ENCODE measurements at places on chromosomes 6 and 20. TPM values are rescaled to one million over a fixed set of nuclear protein-coding genes. Genes with fewer than 3 reads are reported as not detected.

DNA sequence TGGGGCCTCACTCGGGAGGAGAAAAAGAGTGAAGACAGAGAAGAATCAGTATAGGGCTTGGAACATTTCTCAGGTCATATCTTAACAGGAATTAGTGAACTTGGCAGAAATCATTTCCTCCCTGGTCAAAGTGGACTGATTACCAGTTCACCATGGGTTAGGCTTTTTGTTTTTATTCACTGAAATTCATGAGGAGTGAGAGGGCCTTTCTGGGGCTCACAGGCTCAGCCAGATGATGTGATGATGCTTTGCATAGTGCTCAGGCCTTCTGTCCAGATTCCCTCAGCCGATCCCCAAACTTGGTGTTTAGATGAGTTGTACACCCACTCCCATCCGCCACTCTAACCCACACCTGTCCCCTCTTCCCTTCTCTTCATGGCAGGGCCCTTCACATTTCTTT, 32.5 kb downstream of the SRSF3 start:
- no peak for DNase-seq

DNA sequence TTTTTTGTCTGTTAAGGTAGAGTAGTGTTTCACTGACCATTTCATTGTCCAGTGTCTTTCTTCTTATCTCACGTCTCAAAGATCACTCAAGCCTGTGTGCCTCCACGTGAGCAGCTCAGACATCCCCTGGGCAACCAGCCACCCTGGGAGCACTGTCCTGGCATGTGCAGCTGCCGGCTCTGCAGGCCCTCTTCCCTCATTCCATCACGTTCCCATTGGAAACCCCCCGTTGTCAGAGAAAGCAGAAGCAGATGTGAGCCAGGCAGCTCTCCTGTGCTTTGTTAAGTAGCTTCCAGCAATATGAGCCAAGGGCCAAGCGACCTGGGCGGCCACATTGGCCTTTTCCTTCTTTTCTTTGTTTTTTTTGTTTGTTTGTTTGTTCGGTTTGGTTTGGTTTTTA, 233.2 kb upstream of the SYNDIG1 start:
- no peak for DNase-seq

- no peak for DNase-seq
These were observed 96.8 kb downstream of the PSMG4 start for GRCh38 chr6:3355358-3356055.

GRCh38 chr20:53126185-53126584, 154.0 kb downstream of the TSHZ2 start:
- DNase-seq = no peak

GRCh38 chr20:3084283-3084985, at the start of gene AVP:
Gene AVP (minus strand): TSS chr20:3084724. CDS start chr20:3084674, 50 bp downstream.
- no peak for DNase-seq

- DNase-seq = no peak
These were observed 36.2 kb upstream of the RGS17 start for GRCh38 chr6:153167061-153167891.

DNA sequence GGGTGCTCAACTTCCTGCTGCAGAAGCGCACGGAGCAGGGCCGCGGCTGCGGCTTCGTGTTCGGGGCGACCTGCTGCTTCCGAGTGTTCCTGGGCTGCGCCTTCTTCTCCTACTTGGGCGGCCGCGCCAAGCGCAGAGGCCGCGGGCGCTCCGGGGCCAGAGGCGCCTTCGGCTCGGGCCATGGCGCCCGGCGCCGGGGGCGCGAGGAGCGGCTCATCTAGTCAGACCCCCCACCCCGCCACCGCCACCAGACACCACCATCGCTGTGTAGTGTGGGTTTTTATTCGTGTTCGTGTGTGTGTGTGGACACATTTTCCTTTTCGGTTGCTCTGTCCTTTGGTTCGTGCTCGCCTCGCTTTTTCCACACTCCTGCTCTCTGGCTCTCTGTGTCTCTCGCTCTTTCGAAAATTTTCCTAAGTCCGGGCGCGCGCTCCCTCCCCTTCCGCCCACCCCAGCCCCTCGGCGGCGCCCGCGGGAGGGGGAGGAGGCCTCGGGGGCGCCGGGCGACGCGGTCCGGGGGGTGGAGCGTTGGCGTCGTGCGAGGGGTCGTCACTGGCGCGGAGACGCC, 38.1 kb downstream of the GNAS start:
- peak; percentile 86 for DNase-seq

- DNase-seq = no peak
These were observed 126.3 kb downstream of the PRND start for GRCh38 chr20:4848041-4848440.

- DNase-seq = no peak
These were observed 248.0 kb downstream of the CDC5L start for GRCh38 chr6:44635486-44635885.

GRCh38 chr20:59184880-59185447, 21.3 kb downstream of the ZNF831 start:
- DNase-seq = no peak

DNA sequence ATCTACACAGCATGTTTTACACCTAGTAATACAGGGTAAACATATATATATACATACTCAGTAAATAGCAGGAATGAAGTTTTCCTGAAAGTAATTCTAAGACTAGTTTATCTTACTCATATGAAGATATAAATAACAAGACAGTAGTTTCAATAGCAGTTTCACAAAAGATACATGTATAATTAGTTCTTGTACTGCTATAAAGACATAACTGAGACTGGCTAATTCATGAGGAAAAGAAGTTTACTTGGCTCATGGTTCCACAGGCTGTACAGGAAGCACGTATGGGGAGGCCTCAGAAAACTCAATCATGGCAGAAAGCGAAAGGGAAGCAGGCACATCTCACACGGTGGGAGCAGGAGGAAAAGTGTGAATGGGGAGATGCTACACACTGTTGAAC, 16.9 kb downstream of the RARS2 start:
- DNase-seq = no peak

- no peak for DNase-seq
These were observed 50.1 kb upstream of the E2F3 start for GRCh38 chr6:20351534-20351933.

DNA sequence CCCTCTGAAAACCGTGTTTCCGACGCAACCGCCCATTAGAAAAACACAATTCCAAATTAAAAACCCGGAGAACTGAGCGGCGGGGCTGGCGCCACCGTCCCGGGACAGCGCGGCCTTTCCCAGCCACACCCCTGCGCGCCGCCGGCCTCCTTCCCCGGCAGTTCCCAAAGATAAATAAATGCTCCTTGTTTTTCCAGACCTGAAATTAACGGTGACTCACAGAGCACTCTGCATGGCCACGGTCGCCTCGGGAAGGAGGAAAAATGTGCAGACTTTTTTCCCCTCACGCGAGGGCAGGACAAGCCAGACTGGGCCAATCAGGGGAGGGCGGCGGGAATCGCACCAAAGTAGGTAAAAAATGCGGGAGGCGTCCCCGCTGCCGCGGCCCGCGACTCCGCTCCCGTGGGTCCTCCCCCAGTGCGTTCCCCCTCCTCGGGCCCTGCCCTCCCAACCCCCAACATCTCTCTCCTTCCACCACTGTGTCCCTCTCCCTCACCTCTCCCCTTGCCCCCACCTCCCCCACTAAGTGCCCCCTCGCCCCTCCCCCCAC, 828 bp upstream of the DSTN start:
- peak; percentile 89 for DNase-seq

- DNase-seq = no peak
These were observed 192.5 kb downstream of the PTPRK start for GRCh38 chr6:128327890-128328289.

DNA sequence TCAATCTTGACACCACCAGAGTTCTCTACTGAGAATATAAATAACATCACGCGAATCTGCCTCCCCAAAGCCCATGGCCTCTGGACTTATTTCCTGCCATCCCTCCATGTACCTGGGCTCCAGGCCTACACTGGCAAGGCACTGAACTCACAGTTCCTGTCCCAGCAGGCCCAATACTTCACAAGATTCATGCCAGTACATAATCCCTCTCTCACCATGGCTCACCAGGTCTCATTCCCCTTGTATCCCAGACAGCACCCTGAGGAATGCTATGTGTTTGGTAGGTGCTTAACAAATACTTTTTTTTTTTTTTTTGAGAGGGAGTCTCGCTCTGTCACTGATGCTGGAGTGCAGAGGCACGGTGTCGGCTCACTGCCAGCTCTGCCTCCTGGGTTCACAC, 1.9 kb downstream of the KIF16B start:
- no peak for DNase-seq

- no peak for DNase-seq
These were observed 12.2 kb upstream of the HBS1L start for GRCh38 chr6:135066806-135067205.

DNA sequence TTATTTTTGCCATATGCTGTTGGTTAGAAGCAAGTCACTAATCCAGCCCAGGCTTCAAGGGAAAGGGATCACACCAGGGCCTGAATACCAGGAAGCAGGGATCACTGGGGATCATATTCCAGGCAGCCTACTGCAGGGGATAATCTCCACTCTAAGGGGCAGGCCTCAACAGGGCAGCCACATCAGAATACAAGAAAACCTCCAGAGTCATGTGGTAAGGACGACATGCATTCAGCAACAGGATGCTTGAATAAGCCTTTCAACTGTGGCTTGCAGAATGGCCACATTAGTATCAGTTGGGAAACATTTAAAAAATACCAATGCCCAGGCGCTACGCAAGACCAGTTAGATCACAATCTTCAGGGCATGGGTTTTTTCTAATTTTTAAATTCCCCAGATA, 109.1 kb downstream of the LY86 start:
- DNase-seq = no peak

DNA sequence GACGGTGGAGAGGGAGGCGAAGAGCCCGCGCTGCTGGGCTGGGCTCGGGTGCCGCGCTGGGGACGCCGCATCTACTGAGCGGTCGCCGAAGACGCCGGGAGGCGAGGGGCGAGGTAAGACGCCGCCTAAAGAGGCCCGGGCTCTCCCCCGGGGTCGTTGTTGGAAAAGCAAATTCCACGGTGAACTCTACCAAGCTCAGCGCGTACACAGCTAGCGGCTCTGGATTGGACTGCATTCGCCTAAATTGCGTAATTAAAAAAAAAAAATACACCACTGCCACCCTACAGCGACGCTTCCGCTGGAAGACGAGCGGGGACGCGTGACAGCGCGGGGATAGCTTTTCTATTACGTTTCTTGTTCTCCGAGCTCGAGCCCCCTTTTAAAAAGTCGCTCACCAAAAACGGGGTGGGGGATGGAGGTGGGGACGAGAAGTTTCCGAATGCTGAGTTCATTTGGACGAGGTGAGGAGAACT, 92.0 kb upstream of the PRDM1 start:
- DNase-seq = peak; percentile 72

FAM120B gene
- 16.3 TPM for total RNA-seq

Data from Right ventricle myocardium inferior (tissue), 1 donor.